ENCODE measurements at places on chromosomes 2 and 18. TPM values are rescaled to one million over a fixed set of nuclear protein-coding genes. Genes with fewer than 3 reads are reported as not detected.

DNA sequence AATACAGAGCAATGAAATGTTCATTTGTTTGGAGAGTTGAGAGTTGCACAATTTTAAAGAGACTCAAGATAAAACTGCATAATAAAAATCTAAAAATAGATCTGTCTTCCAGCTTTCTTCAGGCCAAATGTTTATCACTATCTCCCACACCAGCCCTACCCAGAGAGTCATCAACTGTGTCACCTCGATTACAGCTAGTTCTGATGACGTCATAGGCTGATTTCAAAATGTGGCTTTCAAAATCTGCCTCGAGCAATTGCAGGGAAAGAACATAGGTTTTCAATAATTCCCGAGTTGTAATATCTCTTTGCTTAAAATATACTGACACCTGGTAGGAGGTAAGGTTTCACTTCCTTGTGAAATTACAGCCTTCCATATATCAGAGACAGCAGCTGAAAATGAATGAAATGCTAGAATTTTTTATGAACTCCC lies 677.6 kb upstream of the ID2 start:
- no peak for DNase-seq

- DNase-seq: no peak
These were observed 106.5 kb upstream of the SCN1A start for GRCh38 chr2:166234112-166234846.

- DNase-seq: no peak
These were observed 55.8 kb downstream of the TTC32 start for GRCh38 chr2:19846030-19846429.

DNA sequence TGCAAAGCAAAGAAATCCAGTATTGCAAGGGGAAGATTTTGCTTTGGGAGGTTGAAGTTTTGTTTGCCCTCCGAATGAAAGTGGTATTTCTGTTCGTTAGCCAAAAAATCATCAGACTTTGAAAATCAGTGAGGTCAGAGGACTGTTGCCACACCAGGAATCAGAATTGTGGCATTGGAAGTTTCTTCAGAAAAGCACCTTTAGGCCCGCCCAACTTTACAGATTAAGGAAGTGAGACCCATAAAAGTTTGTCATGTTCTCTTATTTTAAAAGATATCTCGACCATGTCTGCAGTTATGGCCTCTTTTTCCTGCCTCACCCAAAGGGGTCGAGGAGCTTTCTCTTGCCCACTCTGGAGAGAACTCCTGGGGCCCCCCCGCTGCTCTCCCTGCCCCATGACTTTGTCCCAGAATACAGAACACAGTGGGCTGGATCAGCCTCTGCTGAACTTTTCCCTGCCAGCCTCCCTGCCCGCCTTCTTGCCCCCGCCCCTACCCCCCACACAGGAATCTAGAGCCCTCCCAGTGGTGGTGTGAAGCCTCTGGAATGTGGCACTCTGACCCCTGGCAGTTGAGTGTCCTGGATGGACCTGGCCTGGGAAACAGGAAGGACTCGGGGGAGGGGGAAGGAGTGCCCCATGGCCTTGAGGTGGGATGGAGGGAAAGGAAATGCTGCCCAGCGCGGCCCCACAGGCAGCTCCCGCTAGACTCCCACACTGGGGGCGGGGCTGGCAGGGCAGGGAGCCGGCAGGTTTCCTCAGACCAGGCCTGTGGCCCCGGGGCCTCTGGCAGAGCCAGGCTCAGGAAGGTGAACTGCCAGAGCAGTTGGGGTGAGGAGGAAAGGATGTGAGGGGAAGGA lies 25.3 kb downstream of the CRIM1 start:
- DNase-seq: peak; percentile 54

DNA sequence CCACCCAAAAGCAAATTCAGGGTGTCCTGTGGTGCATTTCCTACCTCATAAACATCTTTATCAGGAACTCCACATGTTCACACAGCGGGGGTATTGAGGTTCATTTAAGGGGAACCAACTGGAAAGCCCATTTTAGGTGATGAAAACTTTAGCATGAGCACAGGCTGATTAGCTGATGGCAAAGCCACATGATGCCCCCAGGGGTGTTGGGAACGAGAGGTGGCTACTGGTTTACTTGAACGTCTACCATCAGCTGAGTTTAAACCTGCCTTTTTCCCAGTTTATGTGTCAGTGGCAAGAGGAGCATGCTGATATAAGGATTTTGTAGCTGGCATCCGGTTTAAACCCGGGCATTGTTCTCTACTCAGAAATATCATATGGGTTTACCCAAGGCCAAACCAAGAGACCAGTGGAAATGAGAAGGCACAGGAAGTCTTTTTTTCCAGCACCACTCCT lies 54.5 kb upstream of the UPP2 start:
- DNase-seq: no peak

DNA sequence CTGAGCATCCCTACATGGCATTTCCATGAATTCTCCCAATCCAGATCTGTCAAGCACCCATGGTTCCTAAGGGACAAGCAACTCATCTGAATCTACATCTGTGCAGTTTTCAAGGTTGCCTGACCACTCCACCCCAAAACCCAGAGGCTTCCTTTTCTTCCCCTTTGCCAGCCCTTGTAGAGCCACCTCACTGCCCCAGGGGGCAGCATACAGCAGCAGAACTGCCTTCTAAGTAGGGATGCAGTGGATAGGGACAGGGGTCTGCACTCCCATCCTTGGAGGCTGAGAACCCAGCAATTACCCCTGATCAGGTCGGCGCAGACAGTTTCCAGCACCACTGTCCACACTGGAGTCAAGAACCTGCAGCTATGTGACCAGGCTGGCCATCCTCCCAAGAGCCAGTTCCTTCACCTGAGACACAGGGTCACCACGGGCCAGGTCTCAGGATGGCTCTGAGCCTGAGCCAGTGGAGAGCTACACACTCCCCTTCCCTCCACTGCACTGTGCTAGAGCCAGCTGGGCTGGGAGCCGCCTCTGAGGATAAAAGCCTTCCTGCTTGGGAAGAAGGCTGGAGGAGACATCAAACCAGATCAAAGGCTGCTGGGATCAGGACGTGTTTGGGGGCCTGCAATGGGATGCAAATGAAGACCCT lies 283.1 kb downstream of the CELF4 start:
- DNase-seq: no peak

- no peak for DNase-seq
These were observed 8.2 kb upstream of the TOGARAM2 start for GRCh38 chr2:28972778-28973335.

GRCh38 chr2:216775043-216775453 lies 79.7 kb upstream of the IGFBP5 start:
- peak; percentile 48 for DNase-seq

Gene TUBB8B
- not detected for total RNA-seq

Gene SEMA4F
- total RNA-seq: 3.4 TPM

Gene CMPK2
- total RNA-seq: 3.9 TPM

Gene POTEF
- not detected for total RNA-seq

Data from left ventricle myocardium superior (tissue), 1 donor.